CD4-positive, alpha-beta memory T cell (primary cell): ENCODE measurements at places on chromosomes 5 and 9.

- no peak for DNase-seq
Observed at GRCh38 chr5:14385019-14385418, 196.6 kb upstream of the OTULINL start.

GRCh38 chr5:51387884-51388275 lies 4.6 kb downstream of the ISL1 start:
- DNase-seq, result no peak

DNA sequence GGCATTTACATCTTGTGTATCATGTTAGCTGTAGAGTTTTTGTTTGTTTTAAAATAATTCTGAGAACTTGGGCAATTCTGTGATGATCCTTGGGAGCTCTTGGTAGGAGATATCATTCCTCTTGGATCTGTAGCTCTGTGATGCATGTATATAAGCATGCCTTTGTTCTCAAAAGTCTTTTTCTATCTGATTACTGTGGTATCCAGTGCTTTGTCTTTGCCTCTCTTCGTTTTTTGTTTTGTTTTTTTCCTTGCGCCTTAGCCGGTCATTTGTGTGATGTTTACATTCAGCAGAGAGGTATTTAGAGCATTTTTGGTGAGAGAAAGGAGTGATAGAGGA lies 110.0 kb downstream of the PAM start:
- DNase-seq, result no peak

- no peak for DNase-seq
Observed at GRCh38 chr5:132050661-132051552, 9.5 kb upstream of the IL3 start.

GRCh38 chr9:113628621-113629020 lies 165.1 kb downstream of the RGS3 start:
- DNase-seq, result no peak
